ENCODE measurements at places on chromosomes 16 and 17.

DNA sequence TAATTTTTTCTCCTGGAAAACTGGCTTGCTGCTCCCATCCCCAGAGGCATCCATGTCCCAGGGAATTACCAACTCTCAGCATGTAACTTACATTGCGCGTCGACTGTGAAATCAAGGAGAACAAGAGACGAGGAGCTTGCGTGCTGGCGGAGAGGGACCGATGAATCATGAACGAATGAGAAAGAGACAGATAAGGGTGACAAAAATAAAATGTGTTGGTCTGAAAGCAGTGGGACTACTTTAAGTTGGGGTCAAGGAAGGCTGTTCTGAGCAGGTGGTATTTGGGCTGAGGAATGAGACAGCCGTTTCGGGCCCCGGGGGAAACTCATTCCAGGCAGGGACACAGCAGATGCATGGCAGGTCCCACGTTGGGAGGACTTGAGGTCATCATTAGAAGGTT, 22.5 kb downstream of the ABAT start:
- DNase-seq = no peak

- no peak for DNase-seq
Measured at GRCh38 chr17:17876959-17877528, 40.3 kb upstream of the SREBF1 start.

DNA sequence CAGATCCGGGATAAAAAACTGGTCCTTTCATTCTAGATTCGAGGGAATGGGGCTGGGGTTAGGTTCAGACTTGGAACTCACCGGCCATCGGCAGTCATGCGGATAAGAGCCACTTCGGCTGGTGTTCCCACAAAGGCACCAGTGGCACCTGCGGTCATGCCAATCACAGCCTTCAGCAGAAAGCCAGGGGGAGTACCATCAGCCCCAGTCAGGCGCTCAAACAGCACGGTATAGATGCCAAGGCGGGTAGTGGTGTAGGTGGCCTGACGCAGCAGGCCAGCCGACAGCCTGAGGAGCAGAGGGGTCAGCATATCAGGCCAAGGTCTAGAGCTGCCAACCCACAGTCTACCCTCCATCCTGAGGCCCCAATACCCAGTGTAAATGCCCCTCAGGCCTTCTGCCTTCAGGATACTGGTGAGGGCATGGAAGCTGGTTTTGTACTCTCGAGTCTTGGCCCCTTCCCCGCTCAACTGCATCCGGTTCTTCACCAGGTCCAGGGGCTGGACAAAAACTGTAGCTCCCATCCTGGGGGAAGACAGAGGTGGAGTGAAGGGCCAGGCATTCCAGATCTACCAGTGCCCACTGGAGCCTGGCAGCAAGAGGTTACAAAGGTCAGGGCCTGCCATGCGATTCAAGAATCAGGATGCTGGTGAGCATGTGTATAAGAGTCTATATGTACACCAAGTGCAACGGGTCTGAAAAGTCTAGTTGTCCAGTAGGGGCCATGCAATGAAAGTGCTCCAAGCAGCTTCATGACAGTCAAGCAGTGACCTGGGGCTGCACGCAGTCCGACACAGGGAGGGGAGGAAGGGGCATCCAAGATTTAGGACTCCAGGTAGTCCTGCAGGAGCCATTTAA, 929 bp downstream of the SLC25A11 start:
- no peak for DNase-seq

DNA sequence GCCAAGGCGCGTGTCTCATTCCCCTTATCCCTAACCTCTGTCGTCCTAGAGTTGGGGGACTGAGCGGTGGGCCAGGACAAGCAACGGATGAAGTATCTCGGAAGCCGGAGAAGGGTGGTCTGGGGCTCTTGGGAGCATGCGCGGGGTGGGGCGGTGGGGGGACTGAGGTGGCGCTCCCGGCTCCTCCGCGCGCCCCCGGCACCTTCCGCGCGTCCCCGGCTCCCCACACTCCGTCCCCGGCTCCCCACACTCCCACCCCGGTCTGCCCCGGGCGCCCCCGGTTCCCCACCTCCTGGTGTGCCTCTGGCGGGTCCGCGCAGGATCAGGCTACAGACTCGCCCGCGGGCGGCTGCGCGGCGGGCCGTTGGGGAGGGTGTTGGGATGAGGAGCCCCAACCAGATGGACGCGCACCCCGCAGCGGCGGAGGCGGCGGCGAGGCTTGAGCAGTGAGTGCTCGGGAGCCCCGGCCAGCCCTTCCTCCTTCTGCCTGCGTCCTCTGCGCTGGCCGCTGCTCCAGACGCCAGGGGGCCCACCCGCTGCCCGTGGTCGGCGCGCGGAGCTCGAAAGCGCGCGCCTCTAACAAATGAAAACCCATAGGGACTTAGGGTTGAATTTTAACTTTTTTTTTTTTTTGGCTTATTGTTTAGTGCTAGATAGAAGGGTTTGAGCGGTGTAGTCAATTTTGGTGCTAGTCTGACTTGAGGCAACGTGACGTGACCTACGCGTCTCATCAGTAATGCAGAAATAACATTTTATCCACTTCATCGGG, 5.6 kb upstream of the CRYM start:
- peak; percentile 65 for DNase-seq

GRCh38 chr16:76195648-76196047, 81.6 kb upstream of the CNTNAP4 start:
- no peak for DNase-seq

All from HEK293T (cell line).